ENCODE measurements at places on chromosomes 2 and 18. TPM values are rescaled to one million over a fixed set of nuclear protein-coding genes. Genes with fewer than 3 reads are reported as not detected.

Gene SLC8A1
- total RNA-seq, result 5.1 TPM

Gene PROM2
- 22.6 TPM for total RNA-seq

Gene TMEM17
- total RNA-seq, result 5.8 TPM

Gene PID1
- total RNA-seq, result 24.1 TPM

Gene GDF7
- 0.42 TPM for total RNA-seq

Gene ANO7
- 0.98 TPM for total RNA-seq

DNA sequence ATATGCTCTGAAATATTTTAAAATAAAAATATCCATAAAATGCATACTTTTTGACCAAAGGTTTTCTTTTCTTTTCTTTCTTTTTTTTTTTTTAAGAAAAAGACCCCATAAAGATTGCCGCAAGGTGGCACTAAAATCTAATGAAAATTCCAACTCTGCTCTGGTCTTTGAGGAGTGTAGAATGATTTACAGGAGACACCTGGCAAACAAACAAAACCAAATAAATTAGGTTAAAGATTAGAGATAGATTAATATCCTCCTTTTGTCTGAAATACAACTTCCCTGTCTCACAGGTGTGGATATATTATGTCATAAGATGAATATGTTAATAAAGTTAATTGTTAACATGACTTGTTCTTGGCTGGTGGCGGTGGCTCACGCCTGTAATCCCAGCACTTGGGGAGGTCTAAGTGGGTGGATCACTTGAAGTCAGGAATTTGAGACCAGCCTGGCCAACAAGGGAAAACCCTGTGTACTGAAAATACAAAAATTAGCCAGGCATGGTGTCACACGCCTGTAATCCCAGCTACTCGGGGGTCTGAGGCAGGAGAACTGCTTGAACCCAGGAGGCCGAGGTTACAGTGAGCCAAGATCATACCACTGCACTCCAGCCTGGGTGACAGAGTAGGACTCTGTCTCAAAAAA, 3.5 kb upstream of the RHOB start:
- peak; percentile 79 for DNase-seq
- H3K27me3 ChIP-seq, result no peaks in the 10 kb centered on the region
- H3K27ac ChIP-seq, result peak overlapping the region; percentile 81
- H3K36me3 ChIP-seq, result peaks cover 13% of the 10 kb centered on the region
- H3K4me3 ChIP-seq, result no peak overlapping the region

- H3K27me3 ChIP-seq, result no peaks in the 10 kb centered on the region
- H3K36me3 ChIP-seq, result no peaks in the 10 kb centered on the region
- H3K27ac ChIP-seq, result peak overlapping the region; percentile 0
- H3K4me1 ChIP-seq, result peaks cover 12% of the 10 kb centered on the region
- H3K4me3 ChIP-seq, result no peak overlapping the region
Observed at GRCh38 chr18:39870591-39870990, 2084.4 kb upstream of the PIK3C3 start.

GRCh38 chr2:157194844-157195243, 62.7 kb upstream of the GALNT5 start:
- H3K4me3 ChIP-seq, result no peak overlapping the region
- H3K27me3 ChIP-seq, result no peaks in the 10 kb centered on the region
- DNase-seq, result no peak
- no peak overlapping the region for H3K27ac ChIP-seq

GRCh38 chr18:49026501-49027373, 76.0 kb upstream of the SMAD7 start:
- DNase-seq, result no peak
- peaks cover 1% of the 10 kb centered on the region for H3K4me1 ChIP-seq
- H3K27ac ChIP-seq, result no peak overlapping the region

GRCh38 chr2:11128243-11128951, 26.9 kb upstream of the SLC66A3 start:
- no peaks in the 10 kb centered on the region for H3K36me3 ChIP-seq
- peaks cover 12% of the 10 kb centered on the region for H3K4me1 ChIP-seq
- H3K4me3 ChIP-seq, result no peak overlapping the region
- no peak overlapping the region for H3K27ac ChIP-seq
- DNase-seq, result no peak
- no peaks in the 10 kb centered on the region for H3K27me3 ChIP-seq

DNA sequence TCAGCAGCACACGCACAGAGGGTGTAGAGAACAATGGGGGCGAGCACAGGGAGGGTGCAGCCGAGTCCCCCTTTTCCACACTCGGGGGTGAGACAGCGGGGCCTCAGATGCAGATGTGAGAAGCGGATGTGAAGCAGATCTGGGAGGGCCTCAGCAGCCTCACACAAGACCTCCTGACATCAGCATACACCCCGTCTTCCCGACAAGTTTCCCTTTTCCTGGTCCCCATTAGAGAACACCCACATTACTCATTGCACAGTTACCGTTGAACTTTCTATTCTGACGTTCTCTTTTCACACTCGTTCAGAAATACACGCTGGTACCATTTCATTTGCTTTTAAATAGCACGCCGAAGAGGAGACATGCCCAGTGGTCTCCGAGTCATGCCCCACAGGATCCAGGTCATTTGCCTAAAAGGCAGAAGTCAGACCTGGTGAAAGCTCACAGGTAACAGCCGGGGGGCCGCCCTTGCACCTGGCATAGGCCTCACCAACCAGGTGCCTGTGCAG, 129.5 kb upstream of the ID2 start:
- H3K27me3 ChIP-seq, result no peaks in the 10 kb centered on the region
- no peak for DNase-seq
- peaks cover 20% of the 10 kb centered on the region for H3K4me1 ChIP-seq
- no peak overlapping the region for H3K4me3 ChIP-seq

GRCh38 chr2:98380203-98380535, 33.9 kb downstream of the CNGA3 start:
- H3K36me3 ChIP-seq, result no peaks in the 10 kb centered on the region
- H3K27me3 ChIP-seq, result no peaks in the 10 kb centered on the region
- H3K4me1 ChIP-seq, result peaks cover 18% of the 10 kb centered on the region
- H3K4me3 ChIP-seq, result no peak overlapping the region
- no peak overlapping the region for H3K27ac ChIP-seq

GRCh38 chr18:9911226-9911625, 2.6 kb upstream of the VAPA start:
- no peaks in the 10 kb centered on the region for H3K36me3 ChIP-seq
- no peak overlapping the region for H3K27ac ChIP-seq
- H3K27me3 ChIP-seq, result no peaks in the 10 kb centered on the region
- no peak overlapping the region for H3K4me3 ChIP-seq

DNA sequence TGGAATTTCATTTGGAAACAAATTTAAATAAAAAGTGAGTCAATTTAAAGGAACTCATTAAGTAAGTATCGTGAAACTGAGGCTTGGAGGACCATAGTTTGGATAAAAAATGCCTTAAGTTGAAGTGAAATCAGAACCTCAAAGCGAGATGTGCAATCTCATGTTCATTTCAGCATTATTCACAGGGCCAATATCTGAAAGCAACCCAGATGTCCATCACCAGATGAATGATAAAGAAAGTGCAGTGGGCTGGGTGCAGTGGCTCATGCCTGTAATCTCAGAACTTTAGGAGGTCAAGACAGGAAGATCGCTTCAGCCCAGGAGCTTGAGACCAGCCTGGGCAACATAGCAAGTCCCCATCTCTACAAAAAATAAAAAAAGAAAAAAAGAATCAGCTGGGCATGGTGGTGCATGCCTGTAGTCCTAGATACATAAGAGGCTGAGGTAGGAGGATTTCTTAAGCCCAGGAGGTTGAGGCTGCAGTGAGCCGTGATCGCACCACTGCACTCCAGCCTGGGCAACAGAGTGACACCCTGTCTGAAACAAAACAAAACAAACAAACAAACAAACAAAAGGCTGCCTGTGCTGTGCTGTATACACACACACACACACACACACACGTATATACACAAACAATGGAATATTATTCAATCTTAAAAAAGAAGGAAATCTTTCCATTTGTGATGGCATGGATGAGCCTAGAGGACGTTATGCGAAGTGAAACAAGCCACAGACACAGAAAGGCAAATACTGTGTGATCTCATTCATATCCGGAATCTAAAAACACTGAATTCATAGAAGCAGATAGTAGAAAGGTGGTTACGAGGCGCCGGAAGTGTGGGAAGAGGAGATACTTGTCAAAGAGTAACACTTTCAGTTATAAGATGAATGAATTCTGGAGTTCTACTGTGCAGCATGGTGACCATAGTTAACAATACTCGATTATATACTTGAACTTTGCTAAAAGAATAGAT, 14.5 kb downstream of the SH3RF3 start:
- H3K4me3 ChIP-seq, result no peak overlapping the region
- no peak overlapping the region for H3K27ac ChIP-seq
- DNase-seq, result no peak

- peak; percentile 52 for DNase-seq
- peaks cover 26% of the 10 kb centered on the region for H3K4me1 ChIP-seq
- H3K27ac ChIP-seq, result peak overlapping the region; percentile 76
- H3K27me3 ChIP-seq, result no peaks in the 10 kb centered on the region
- no peaks in the 10 kb centered on the region for H3K36me3 ChIP-seq
Observed at GRCh38 chr2:9473308-9473984, 905 bp upstream of the IAH1 start.

DNA sequence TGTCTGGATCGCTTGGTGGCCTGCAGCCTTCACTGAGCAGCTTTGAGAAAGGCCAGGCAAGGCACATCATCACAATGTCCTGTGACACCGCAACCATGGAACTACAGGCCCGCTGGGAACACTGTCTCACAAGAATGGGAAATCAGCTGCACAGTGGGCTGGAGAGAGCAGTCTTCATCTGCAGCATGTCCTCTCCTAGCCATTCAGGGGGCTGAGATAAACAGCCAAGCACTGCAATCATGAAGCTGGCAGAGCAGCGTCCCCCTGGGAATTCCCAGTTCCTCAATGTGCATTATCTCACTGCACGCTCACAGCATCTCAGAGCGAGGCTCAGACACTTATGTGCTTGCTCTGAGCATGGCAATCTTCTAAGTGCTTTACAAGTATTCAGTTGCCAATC, 1.9 kb downstream of the CMPK2 start:
- H3K4me3 ChIP-seq, result no peak overlapping the region
- DNase-seq, result no peak
- no peaks in the 10 kb centered on the region for H3K27me3 ChIP-seq
- no peak overlapping the region for H3K27ac ChIP-seq
- H3K36me3 ChIP-seq, result peaks cover 4% of the 10 kb centered on the region
- H3K4me1 ChIP-seq, result peaks cover 13% of the 10 kb centered on the region
